Thyroid gland (tissue), 4 donors: ENCODE measurements at places on chromosomes 7 and 10. TPM values are rescaled to one million over a fixed set of nuclear protein-coding genes. Genes with fewer than 3 reads are reported as not detected.

GRCh38 chr7:23205577-23205908, 23.7 kb downstream of the NUP42 start:
- peaks cover 8% of the 10 kb centered on the region for H3K36me3 ChIP-seq
- H3K4me3 ChIP-seq = peak overlapping the region; percentile 35
- H3K27ac ChIP-seq = peak overlapping the region; percentile 22
- DNase-seq = no peak

The SYT15B gene
- total RNA-seq = 2.8 TPM

DNA sequence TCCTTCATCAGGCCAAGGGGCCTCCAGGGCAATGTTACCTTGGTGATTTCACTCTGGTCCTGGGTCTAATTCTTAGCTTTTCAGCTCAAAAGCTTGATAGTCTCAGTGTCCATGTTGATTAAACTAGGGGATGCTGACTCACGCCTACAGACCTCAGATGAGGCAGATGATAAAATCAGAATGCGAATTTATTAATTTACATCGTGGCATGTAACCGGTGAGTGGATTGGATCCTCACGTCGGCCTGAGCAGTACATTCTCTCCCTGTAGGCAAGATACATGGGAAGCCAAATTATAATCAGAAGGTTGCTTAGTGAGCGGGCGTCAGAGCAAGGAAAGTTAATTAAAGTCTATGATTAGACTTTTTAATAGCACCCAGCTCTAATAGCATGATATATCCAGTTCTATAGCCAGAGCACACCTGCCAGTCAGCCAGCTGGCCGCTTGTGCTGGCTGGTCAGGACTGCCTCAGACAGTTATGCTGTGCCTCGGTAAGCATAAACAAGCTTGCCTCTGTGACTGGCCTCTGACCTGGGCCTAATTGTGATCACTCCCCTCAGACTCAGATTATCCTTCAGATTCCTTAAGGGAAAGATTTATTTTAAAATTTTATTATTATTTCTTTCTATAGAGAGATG, 20.2 kb upstream of the CPA5 start:
- no peaks in the 10 kb centered on the region for H3K27me3 ChIP-seq
- no peak for DNase-seq
- H3K4me1 ChIP-seq = no peaks in the 10 kb centered on the region

DNA sequence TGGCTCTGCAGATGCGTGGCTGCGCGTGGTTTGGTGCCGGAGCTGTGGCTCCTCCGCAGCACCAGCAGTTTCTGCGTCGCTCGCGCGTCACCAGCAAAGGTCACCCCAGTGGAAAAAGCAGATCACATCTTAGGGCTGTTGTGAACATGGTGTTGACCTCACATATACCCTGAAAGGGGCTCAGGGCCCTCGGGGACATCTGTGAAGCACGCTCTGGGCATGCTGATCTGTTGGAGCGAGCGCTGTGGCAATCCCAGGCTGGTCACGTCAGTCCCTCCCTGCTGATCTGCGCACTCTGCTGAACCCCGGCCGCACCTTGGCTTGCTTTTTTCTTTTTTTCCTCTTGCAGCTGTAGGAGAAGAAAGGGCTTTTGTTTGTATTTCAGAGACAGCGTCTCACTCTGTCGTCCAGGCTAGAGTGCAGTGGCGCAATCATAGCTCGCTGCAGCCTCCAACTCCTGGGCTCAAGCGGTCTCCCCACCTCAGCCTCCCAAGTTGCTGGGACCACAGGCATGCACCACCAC, 33.3 kb upstream of the AP5Z1 start:
- peaks cover 27% of the 10 kb centered on the region for H3K4me1 ChIP-seq
- no peak for DNase-seq
- H3K36me3 ChIP-seq = peaks cover 13% of the 10 kb centered on the region
- peak overlapping the region; percentile 99 for H3K27ac ChIP-seq
- no peaks in the 10 kb centered on the region for H3K27me3 ChIP-seq

DNA sequence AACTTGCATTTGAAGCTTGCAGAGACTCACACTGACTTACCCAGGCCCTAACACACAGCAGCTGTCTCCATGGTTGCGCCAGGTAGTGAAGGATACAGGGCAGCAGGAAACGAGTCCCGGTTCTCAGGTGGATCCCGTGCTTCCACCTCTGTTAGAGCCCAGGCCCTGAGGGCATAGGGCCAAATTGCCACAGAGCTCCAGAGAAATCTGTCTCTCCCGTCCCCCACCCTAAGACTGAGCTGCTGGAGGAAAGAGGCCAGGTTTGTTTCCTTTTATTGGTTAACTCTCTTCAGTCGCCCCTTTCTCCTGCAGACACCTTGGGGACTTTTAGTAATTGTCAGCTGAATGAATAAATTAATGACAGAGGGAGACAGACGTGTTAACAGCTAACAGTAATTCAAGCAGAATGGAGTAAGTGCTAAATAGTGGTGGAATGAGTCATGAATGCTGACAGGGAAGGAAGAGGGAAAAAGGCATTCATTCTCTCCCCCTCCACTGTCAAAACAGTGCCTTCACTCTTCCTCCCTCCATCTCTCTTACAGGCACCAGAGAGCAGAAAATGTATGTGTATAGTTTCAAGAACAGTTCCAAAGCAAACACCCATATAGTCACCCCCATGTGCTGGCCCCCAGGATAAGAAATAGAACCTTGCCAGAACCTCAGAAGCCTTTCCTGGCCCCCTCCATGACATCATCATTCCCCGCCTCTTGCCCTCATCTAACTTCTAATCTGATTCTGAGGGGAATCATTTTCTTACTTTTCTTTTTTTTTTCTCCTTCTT, 16.8 kb upstream of the DLG5 start:
- DNase-seq = no peak
- H3K4me1 ChIP-seq = peaks cover 4% of the 10 kb centered on the region
- no peak overlapping the region for H3K27ac ChIP-seq
- H3K36me3 ChIP-seq = no peaks in the 10 kb centered on the region
- H3K4me3 ChIP-seq = no peak overlapping the region

- H3K27ac ChIP-seq = no peak overlapping the region
- H3K4me1 ChIP-seq = peaks cover 25% of the 10 kb centered on the region
- peaks cover 3% of the 10 kb centered on the region for H3K36me3 ChIP-seq
- H3K4me3 ChIP-seq = no peak overlapping the region
- H3K27me3 ChIP-seq = no peaks in the 10 kb centered on the region
Observed at GRCh38 chr7:137402536-137403352, 59.2 kb upstream of the PTN start.

GRCh38 chr7:36275735-36276284, 113.9 kb upstream of the ANLN start:
- H3K27me3 ChIP-seq = no peaks in the 10 kb centered on the region
- H3K4me1 ChIP-seq = peaks cover 17% of the 10 kb centered on the region
- no peak for DNase-seq
- no peak overlapping the region for H3K27ac ChIP-seq
- no peaks in the 10 kb centered on the region for H3K36me3 ChIP-seq

GRCh38 chr10:4239186-4239585, 454.2 kb upstream of the KLF6 start:
- no peak overlapping the region for H3K27ac ChIP-seq
- no peak overlapping the region for H3K4me3 ChIP-seq
- DNase-seq = no peak
- no peaks in the 10 kb centered on the region for H3K27me3 ChIP-seq
- no peaks in the 10 kb centered on the region for H3K36me3 ChIP-seq

The GDF10 gene
- 5.5 TPM for total RNA-seq

GRCh38 chr10:75400771-75401568, 594 bp downstream of the ZNF503 start:
- peaks cover 14% of the 10 kb centered on the region for H3K36me3 ChIP-seq
- peak overlapping the region; percentile 87 for H3K4me3 ChIP-seq
- peaks cover 10% of the 10 kb centered on the region for H3K4me1 ChIP-seq
- peak overlapping the region; percentile 98 for H3K27ac ChIP-seq

- no peaks in the 10 kb centered on the region for H3K27me3 ChIP-seq
- H3K4me1 ChIP-seq = peaks cover 5% of the 10 kb centered on the region
- H3K27ac ChIP-seq = no peak overlapping the region
- no peak for DNase-seq
- no peaks in the 10 kb centered on the region for H3K36me3 ChIP-seq
- H3K4me3 ChIP-seq = no peak overlapping the region
Observed at GRCh38 chr10:50362547-50363125, 111.3 kb upstream of the ASAH2 start.

The CREB3L2 gene
- total RNA-seq = 86.1 TPM

The LRRD1 gene
- 0.29 TPM for total RNA-seq

DNA sequence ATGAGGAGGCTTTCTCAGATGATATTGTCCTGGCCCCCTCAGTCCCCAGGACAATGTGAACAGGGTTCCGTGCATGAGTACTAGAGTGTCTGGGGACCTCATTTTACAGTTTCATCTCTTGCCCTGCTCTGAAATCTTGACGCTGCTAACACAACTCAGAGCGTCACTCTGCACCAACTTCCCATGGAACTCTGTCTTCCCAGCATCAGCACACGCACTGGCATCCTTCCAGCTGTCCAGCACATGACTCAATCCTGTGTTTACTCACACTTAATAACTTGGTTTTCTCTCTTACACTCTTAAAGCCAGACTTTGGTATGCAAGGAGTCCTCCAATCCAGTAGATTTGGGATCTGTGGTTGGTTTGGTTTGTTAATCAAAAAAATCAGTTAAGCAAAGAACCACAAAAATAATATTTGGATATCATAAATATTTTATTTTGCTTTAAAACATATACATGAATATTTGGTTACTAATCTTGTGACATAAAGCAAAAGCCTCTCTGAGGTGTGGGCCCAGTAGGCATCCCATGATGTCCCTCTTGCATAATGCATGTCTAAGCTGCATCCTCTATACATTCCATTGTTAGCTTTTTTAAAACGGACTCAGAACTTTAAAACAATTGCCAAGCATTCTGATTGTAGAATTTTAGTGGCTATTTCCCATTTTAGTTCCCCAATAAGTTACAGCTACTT, 131.0 kb downstream of the CXCL12 start:
- H3K27me3 ChIP-seq = no peaks in the 10 kb centered on the region
- no peaks in the 10 kb centered on the region for H3K36me3 ChIP-seq
- H3K4me3 ChIP-seq = no peak overlapping the region
- peak; percentile 55 for DNase-seq
- H3K4me1 ChIP-seq = no peaks in the 10 kb centered on the region
- no peak overlapping the region for H3K27ac ChIP-seq

The ZPBP gene
- total RNA-seq = 0.71 TPM

DNA sequence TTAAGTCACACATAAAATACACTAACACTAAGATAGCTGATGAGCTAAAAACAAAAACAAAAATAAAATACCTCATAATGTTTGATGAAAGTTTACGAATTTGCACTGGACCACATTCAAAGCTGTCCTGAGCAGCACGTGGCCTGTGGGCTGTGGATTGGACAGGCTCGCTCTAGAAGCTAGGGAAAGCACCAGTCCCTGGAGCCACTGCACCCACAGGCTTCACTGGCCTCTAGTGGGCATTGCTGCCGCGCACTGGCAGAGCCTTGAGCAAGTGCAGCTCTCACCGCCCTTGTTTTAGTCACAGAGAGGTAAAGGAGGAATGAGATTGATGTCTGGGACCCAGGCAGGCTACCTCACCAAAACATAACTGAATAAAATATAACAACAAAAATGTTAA, 67.6 kb downstream of the PAX2 start:
- DNase-seq = no peak
- H3K36me3 ChIP-seq = no peaks in the 10 kb centered on the region
- H3K4me1 ChIP-seq = no peaks in the 10 kb centered on the region
- H3K27ac ChIP-seq = no peak overlapping the region
- peaks cover 4% of the 10 kb centered on the region for H3K27me3 ChIP-seq
- H3K4me3 ChIP-seq = no peak overlapping the region

- H3K4me3 ChIP-seq = no peak overlapping the region
- DNase-seq = no peak
- H3K4me1 ChIP-seq = peaks cover 28% of the 10 kb centered on the region
- no peaks in the 10 kb centered on the region for H3K27me3 ChIP-seq
Observed at GRCh38 chr10:110045772-110046171, 38.0 kb downstream of the ADD3 start.

The KAZALD1 gene
- total RNA-seq = 3.7 TPM

DNA sequence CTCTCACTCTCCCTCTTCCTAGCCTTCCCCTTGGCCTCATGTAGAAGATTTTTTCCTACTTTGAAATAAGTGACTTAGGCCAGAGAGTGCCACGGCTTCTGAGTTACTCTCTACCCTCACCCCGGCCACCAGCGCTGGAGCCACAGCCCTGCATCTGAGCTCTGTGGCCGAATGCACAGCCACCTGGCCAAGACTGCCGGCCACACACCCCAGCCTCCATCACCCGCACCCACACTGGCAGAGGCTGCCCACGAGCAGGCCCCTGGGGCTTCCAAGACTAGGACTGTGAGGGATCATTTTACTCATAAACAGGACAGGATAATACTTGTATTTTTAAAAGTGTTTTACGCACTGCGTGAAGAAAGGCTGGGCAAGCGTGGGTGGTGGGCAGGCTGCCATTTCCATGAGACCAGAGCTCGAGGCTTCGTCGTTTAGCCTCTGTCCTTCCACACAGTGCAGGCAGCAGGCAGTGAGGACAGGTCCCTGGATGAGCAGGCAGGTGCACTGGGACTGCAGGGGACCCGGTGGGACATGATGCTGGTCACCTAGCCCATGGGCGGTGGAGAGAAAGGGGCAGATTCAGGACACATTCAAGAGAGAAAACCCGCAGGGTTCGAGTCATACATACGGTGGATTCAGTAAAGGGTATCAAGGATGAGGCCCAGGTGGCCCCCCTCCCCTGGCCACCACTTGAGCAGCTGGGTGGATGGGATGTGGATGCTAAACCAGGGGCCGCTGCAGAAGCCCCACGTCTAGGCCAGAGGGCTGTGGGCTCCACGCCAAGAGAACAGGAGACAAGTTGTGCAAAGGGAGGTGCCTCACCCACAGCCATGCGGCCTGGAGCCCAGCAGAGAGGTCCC, 35.5 kb upstream of the RNF32 start:
- H3K4me3 ChIP-seq = no peak overlapping the region
- H3K27ac ChIP-seq = no peak overlapping the region
- DNase-seq = no peak
- no peaks in the 10 kb centered on the region for H3K27me3 ChIP-seq
- peaks cover 4% of the 10 kb centered on the region for H3K4me1 ChIP-seq
- no peaks in the 10 kb centered on the region for H3K36me3 ChIP-seq

GRCh38 chr10:57759777-57760176, 507.9 kb downstream of the IPMK start:
- H3K27ac ChIP-seq = no peak overlapping the region
- no peak overlapping the region for H3K4me3 ChIP-seq
- no peaks in the 10 kb centered on the region for H3K27me3 ChIP-seq
- no peaks in the 10 kb centered on the region for H3K36me3 ChIP-seq

DNA sequence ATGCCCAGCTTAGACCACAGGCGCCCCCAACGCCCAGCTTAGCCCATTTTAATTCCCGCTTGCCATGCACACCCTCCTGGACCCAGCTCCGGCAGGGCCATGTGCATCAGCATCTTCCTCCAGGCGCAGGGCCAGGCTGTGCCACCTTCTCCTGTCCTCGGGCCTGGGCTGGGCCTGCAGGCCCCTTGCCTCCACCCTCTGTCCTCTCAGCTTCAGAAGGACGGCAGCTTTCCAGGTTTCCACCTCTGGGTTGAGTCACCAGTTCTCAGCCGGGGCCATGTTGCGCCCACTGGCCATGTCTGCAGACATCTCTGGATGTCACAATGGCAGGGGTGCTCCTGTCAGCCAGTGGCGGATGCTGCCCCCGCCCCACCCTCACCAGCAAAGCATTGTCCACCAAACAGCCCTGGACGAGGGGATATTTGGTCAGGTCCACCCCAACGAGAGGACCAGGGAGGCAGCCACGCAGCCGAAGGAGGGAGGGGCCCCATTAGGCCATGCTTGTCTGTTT, 59.1 kb upstream of the NKX6-2 start:
- no peak overlapping the region for H3K27ac ChIP-seq
- no peaks in the 10 kb centered on the region for H3K36me3 ChIP-seq
- H3K4me1 ChIP-seq = peaks cover 12% of the 10 kb centered on the region
- no peaks in the 10 kb centered on the region for H3K27me3 ChIP-seq

The PRSS2 gene
- total RNA-seq = not detected
